ENCODE measurements at places on chromosomes 5 and 9.

DNA sequence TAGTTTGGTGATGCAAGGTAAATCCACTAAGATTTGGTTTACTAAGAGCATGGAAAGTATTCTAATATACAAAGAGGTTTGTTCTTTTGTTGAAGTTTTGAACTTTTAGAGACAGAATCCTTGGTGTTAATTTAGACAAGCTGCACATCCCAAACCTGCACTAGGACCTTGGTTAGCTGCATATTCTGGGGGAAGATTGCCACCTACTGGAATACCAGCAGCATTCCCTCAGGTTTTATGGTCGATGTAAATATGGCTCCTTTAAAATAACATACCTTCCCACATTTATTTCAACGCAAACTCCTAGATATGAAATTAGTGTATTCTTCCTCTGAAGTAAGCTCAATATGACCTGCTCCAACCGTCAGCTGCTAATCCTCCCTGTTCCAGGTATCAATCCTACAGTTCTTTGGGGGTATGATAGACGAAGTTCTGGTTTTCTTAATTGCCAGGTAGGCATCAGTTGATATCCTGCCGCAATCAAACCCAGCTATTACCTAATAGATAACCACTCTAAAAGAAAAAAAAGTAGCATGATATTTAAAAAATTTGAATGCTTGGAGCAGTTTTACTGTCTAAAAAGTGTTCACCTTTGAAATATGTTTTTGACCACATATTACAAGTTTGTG lies 624.1 kb downstream of the ISL1 start:
- no peak for DNase-seq

DNA sequence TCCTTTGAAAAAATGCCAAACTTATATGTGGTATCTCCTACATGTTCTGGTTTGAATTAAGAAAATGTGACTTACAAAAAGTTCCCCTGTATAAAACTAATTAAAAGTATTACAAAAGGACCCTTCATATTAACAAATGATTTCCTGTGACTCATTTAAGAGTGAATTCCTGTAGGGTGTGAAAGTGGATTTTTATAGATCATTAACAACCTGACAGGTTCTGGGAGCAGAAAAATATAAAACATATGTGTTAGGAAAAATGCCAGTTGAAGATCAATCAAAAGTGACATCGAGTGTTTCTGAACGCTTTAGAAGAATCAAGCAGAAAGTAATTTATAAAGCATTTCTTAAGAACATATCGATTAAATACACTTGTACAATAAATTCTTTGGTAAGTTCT lies 35.5 kb downstream of the CAMK4 start:
- DNase-seq: no peak

DNA sequence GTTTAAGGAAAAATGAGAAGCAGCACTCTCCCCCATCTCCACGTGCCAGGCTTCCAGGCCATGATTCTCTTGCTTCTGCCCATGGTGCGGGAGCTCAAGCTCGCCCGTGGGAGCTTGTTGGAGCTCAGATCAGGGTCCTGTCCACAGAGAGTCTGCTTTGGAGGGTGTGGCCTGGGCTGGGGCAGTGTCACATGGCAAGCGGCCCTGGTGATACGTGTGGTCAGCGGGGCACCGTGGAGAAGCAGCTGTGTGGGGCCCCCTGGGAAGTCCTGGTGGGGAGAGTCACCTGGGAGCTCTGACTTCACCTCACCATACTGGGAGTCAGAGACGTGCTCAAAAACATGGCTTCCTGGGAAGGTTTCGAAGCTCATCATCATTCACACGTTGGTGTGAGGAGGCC lies 275.3 kb downstream of the GADD45G start:
- no peak for DNase-seq

DNA sequence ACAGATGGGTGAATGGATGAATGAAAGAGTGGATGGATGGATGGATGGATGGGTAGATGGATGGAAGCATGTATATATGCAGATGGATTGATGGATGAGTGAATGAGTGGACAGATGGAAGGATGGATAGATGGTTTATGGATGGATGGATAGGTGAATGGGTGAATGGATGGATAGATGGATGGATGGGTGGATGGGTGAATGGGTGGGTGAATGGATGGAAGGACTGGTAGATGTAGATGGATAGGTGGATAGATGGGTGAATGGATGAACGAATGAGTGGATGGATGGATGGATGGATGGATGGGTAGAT lies 85.1 kb downstream of the COL5A1 start:
- no peak for DNase-seq

GRCh38 chr9:70405808-70406433 lies 8.5 kb downstream of the KLF9 start:
- DNase-seq: no peak

DNA sequence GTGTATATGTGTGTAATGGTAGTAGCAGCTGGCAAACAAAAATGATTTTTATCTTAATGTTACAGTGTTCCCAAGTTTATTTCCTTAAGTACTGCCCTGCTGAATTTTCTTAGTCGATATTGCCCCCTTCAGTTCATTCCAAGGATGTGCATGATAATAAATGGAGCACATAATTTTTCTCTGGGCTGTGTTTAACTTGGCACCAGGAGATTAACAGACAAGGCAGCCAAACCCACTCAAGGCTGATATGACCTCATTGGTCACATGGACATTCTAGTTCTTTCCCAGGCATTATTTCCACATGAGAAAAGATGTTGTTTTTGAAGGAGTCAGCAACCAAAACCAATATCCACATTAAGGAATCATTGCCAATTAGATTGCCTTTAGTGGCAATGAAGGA lies 61.8 kb downstream of the COX7C start:
- DNase-seq: no peak

All from activated CD4-positive, alpha-beta T cell treated with anti-CD3 and anti-CD28 coated beads for 36 hours (primary cell).